ENCODE measurements at places on chromosomes 1 and 21. TPM values are rescaled to one million over a fixed set of nuclear protein-coding genes. Genes with fewer than 3 reads are reported as not detected.

The ADGRL4 gene
- total RNA-seq: not detected

The VANGL1 gene
- 8.2 TPM for total RNA-seq

The PTP4A2 gene
- 310 TPM for total RNA-seq

The B4GALT2 gene
- 87.5 TPM for total RNA-seq

The OR10J1 gene
- not detected for total RNA-seq

The LYPD8 gene
- total RNA-seq: 5.1 TPM

The ARHGEF16 gene
- total RNA-seq: 0.58 TPM

The SLC45A1 gene
- not detected for total RNA-seq

The SLAMF6 gene
- total RNA-seq: not detected

DNA sequence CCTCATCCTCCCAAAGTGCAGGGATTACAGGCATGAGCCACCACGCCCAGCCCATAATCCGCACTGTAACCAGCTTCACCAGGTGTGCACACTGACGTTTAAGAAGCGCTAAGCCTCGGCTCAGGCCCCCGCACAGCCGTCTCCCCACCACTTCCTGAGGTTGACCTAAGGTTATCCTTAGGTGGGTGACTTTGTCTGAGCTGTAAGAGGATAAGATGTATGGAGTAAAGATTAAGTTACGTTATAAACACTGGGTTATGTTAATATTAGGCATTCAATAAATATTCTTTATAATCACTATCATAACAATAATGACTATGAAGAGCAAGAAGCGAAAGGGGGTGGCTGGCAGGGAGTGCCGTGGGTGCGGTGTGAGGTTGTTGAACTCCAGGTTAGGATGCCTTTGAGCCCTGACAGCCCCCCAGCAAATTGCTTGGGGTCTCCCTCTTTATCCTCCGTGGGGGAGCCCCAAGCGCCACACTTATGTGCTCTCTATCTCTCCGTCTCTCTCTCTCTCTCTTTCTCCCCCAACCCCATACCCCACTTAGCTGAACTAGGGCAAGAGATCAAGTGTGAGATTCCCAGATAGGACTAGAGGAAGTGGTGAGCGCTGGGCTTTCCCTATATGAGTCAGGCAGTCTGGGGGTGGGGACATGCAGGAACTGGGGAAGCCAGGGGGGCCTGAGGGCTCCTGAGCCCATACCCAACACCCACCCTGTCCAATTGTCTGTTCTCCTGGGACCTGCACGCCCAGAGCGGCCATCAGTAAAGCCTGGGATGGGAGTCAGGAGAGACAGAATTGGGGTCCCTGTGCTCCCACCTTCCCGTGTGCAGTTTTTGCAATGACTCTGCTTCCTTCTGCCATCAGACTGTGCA is 7.6 kb downstream of the EFHD2 start:
- peak; percentile 73 for DNase-seq

DNA sequence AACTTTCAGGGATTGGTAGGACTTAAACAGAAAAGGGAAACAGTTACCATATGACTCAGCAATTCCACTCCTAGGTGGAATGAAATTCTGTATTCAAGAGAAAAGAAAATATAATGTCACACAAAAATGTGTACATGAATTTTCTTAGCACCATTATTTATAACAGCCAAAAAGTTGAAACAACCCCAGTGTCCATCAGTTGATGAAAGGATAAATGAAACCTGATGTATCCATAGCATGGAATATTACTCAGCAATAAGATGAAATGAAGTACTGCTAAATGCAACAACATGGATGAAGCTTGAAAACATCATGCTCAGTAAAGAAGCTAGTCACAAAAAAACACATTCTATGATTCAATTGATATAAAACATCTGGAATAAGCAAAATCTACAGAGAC is 15.5 kb downstream of the EEIG2 start:
- DNase-seq: no peak

DNA sequence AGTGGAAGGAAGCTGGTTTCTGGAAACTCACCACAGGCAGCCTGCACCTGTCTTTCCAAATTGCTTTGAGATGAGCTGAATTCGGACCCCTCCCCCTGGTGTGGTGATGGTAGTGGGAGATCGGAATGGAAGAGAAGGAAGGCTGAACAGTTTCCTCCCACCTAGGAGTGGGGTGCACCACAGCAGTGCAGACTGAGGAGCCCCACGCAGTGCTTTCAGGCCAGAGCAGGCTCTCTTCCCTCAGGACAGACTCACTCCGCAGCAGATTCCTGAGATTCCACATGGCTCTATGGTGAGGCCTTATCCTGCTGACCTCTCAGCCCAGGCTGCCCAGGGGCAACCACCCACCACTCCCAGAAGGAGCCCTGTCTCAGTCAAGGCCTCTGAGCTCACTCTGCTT is 80.9 kb downstream of the ATP1A1 start:
- DNase-seq: no peak

DNA sequence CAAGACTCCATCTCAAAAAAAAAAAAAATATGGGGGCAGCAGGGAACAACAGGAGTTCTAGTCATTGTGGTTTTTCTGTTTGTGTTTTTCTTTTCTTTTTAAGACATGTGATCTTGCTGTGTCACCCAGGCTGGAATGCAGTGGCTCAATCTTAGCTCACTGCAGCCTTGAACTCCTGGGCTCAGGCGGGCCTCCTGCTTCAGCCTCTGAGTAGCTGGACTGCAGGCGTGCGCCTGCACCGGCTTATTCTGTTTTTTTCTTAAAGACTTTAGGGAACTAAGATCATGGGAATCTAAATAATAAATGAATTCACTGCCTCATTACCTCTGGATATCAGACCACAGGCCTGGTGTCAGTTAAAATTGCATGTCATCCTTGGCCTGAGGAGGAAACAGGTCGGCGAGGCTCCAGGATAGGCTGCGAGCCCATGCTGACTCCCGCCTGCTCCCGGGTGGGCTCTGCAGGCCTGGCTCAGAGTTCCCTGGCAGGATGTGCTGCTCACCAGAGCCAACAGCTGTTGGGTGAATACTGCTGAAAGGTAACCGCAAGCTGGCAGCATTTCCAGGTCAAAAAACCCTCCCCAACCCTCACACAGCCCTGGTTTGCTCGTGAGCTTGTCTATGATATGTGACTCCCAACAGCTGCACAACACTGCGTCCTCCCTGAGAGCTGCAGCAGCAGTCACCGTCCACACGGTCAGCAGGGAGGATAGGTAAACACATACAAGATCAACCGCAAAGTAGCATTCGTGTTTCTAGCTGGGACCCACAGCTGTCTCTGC is 58.1 kb downstream of the SCCPDH start:
- DNase-seq: peak; percentile 99

DNA sequence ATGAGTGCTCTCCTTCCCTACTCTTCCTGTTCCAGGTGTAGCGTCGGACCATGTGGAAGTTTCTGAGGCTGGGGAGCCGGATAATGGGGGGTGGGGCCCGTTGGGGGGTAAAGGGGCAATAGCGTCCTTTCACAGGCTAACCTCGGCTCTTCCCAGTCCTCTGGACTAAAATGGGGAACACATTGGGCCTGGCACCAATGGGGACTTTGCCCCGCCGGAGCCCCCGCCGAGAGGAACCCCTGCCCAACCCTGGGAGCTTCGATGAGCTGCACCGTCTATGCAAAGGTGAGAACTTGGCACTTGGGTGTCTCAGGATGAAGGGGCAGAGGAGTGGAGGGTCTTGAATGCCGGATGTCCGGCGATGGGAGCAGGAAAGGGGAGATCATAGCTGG is 456 bp downstream of the TOMM40L start:
- no peak for DNase-seq

DNA sequence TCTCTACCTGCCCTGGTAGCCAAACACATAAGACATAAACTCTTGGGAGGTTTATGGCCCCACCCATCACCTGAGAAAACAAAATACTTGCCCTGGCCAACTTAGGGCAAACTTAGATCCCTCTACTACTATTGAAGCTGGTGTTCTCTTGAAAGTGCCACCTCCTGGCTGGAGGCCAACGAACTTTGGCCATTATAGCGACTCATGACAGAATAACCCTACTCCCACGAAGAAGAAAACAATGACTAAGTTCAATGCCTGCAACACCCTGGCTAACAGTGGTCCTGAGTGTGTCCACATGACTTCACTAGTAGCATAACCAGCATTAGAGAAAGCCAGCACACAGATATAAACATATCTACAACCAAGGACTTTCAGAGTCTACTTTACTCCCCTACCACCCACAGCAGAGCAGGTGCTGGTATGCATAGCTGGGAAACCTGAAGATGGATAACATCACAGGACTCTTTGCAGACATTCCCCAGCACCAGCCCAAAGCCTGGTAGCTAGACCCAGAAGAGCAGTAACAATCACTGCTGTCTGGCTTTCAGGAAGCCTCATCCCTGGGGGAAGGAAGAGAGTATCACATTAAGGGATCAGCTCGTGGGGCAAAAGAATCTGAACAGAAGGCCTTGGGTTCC is 81.0 kb downstream of the SLC30A10 start:
- DNase-seq: no peak

DNA sequence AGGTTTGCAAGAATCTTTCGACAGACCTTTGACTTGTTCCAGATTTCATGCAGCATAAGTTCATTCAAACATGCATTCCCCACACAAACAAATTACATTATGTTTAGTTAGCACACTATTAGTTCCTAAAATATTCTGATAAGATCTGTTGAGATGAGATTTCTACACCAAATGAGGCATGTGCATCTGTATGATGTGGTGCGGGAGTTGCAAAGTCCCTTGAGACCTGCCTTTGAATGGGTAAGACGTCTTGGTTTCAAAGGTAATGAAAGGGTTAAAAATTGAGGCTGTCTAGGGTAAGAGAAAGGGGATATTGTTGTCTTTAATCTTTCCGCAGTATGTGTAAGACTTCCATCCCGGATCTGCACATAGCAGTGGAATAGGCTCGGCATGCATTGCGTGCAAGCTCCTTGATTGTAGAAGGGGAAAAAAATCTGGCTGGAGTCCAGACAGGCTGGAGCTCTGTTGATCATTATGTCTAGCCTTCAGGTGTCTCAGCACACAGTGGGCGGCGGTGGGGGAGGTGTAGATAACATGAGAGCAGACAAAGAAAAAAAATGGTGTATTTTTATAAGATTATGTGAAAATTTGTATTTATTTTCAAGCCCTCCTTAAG is 296.6 kb downstream of the PTPRC start:
- DNase-seq: peak; percentile 98

- no peak for DNase-seq
Measured at GRCh38 chr1:29424266-29424665, 187.9 kb downstream of the PTPRU start.

DNA sequence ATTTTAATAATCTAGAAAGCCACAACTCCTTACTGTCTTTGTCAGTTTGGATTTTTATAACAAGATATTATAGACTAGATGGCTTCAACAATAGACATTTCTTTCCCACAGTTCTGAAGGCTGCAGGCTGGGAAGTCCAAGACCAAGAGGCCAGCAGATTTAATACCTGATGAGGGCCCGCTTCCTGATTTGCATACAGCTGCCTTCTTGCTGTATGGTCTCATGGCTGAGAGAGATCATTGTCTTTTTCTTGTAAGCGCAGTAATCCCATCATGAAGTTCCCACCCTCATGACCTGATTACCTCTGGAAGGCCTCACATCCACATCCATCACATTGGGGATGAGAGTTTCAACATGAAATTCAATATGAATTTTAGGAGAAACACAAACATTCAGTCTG is 9.8 kb downstream of the RPS6KC1 start:
- no peak for DNase-seq

- no peak for DNase-seq
Measured at GRCh38 chr1:17091252-17091651, 28.0 kb downstream of the PADI2 start.
